ENCODE measurements at places on chromosomes 7 and 10.
A peak's percentile ranks its signal among the peaks of the same experiment; 100 is the strongest.

GRCh38 chr7:78071491-78072200 lies 273.1 kb downstream of the PHTF2 start:
- no peak for DNase-seq

- DNase-seq = no peak
Measured at GRCh38 chr7:100562195-100563099, 11.3 kb downstream of the SAP25 start.

DNA sequence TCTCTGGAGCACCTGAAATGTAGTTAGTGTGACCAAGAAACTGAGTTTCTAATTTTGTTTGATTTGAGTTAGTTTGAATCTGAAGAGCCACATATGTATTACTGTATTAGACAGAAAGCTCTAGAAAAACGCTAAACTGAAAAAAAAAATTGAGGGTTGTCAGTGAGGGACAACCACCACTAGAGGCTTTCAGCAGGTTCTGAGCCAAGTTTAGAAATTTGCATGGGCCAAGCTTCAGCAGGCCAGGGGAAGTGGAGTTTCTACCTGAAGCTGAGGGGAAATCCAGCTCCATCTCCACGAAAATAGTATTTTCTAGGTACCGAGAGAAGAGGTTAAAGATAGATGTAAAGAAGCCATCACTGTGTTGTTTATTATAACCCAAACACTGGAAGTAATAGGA lies 77.9 kb upstream of the PLXNA4 start:
- DNase-seq = peak; percentile 25

DNA sequence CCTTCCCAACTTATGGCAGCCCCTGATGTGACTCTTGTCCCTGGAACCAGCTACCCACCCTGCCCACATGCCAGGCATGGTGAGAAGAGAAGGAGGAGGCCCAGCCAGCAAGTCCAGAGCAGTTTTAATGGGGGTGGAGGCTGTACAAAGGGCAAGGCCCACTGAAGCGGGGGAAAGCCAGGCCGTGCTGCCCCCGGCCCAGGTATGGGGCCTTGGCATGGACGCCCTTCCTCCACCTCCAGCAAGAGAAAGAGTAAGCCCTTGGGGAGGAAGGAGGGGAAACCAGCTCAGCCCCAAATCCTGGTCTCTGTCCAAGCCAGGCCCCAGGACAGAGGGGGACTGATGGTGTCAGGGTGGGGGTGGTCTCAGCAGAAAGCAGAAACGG lies 7.0 kb downstream of the NFKB2 start:
- DNase-seq = peak; percentile 10

- peak; percentile 15 for DNase-seq
Measured at GRCh38 chr7:40232242-40232893, 97.6 kb downstream of the SUGCT start.

GRCh38 chr10:61125560-61126170 lies 181.7 kb upstream of the RHOBTB1 start:
- DNase-seq = no peak

GRCh38 chr7:38375453-38375852 lies 102.0 kb upstream of the TARP start:
- no peak for DNase-seq

- DNase-seq = no peak
Measured at GRCh38 chr7:27593226-27593625, 69.5 kb downstream of the HIBADH start.
